ENCODE measurements at places on chromosomes 13 and 19.

GRCh38 chr13:98239162-98240076 lies 62.4 kb upstream of the RNF113B start:
- DNase-seq = no peak

DNA sequence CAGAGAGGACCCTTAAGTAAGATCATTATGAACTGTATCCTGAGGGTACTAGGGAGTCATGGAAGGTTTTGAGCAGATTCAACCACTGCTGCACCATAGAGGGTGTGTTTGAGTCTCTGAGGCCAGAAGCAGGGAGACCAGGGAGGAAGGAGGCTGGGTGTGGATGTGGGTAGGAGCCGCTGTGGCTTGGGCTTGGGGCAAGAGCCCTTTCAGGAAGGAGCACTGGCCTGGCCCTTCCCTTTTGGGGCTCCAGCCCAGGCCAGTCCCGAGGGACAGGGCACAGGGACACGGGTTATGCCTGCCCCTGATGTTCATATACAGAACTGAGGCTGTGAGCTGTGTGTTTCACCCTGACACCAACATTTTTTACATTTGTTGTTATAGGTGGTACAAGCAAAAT lies 7.2 kb downstream of the CIC start:
- no peak for DNase-seq

DNA sequence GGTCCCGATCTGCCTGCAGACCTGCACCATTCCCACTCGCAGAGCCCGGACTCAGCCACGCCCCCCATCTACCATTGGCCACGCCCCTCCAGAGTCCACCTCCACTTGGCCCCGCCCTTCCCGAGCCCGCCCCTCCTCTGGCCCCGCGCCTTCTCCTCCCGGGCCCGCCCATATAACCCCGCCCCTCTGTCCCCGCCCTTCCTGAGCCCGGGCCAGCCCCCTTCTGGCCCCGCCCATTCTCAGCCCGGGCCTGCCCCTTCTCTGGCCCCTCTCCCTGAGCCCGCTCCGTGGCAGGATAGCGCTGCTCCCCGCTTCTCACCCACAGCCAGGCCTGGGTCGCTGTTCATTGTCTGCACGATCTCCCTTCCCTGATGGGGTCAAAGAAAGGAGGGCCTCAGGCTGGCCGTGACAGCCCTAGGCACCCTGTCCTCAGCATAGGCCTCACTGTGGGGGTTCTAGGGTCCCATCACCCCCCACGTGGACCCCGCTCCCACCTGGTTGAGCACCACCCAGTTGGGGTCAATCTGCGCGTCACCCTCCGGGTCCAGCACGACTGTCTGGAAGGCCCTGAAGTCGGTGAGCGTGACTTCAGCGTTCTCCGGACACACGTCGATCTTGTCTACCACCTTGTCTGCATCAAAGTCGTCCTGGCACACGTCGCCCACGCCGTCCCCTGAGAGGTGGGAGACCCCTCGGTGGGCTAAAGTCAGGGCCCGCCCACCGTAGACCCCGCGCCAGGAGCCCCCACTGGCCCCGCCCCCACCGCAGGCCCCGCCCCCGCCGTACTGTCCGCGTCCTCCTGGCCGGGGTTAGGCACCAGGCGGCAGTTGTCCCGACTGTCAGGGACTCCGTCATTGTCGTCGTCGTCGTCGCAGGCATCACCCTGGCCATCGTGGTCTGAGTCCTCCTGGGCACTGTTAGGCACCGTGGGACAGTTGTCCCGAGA lies 5.7 kb downstream of the COMP start:
- DNase-seq = peak; percentile 59

DNA sequence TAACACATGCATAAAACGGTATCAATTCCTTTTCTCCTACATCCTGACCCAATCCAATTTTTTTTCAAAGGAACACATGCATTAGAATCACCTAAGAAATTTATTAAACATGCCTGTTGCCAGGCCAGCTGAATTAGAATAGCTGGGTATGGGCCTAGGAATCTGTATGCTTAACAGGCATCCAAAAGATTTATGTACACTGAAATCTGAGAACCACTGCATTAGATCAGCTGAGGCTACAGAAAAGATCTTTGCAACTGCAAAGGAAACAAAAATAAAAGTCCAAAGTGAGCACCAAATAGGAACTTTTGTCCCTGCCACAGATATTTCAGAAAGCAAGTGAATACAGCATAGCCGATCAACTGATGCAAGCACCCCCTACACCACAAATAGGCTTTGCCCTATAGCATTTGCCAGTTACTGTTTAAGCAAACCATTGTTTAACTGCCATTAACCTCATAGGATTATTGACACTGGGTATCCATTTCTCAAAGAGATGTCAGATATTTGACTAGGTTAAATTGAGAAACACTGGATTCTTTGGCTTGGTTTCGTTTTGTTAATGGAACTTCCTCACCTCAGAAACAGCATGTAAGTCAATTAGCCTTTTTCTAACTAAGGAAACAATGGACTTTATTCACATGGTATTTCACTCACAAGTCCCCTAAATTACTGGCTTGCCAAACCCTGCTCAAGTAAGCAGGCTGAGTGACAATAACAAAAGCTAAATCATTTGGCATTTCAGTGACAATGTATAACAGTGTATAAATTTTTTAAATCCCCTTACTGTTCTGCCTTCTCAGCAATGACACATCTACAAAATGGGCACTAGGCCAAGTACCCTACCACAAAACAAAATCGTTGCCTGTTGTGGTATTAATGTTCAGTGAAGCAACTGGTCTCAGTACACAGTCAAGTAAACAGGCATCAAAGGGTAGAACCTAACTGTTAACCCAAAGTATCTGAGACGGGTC lies 67.8 kb downstream of the SUCLA2 start:
- no peak for DNase-seq
